ENCODE measurements at places on chromosomes 11 and 22.
A peak's percentile ranks its signal among the peaks of the same experiment; 100 is the strongest.

DNA sequence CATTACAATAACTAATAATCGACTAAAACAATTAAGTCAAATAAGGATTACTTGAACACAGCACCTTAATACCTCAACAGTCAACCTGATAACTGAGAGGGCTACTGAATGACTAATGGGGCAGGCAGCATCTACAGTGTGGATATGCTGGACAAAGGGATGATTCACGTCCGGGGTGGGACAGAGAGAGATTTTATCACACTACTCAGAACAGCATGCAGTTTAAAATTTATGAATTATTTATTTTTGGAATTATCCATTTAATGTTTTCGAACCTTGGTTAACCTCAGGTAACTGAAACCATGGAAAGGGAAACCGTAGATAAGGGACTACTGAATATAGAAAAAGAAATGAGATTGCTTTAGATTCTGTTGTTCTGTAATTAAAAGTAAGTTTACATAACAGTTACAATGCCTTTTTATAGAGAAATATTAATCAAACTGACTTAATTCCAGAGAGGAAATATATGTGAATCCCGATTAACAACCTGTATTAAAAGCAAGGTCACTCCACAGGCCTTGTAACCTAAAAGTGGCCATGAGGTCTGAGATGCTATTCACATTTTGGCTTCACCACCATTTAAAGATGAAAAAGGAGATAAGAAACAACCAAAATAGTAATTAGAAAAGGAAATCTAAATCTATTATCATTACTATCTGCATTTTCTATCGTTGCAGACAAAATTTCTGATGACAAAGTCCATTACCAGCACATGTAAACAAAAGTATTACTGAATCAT lies 119.0 kb upstream of the TP53AIP1 start:
- DNase-seq, result no peak

DNA sequence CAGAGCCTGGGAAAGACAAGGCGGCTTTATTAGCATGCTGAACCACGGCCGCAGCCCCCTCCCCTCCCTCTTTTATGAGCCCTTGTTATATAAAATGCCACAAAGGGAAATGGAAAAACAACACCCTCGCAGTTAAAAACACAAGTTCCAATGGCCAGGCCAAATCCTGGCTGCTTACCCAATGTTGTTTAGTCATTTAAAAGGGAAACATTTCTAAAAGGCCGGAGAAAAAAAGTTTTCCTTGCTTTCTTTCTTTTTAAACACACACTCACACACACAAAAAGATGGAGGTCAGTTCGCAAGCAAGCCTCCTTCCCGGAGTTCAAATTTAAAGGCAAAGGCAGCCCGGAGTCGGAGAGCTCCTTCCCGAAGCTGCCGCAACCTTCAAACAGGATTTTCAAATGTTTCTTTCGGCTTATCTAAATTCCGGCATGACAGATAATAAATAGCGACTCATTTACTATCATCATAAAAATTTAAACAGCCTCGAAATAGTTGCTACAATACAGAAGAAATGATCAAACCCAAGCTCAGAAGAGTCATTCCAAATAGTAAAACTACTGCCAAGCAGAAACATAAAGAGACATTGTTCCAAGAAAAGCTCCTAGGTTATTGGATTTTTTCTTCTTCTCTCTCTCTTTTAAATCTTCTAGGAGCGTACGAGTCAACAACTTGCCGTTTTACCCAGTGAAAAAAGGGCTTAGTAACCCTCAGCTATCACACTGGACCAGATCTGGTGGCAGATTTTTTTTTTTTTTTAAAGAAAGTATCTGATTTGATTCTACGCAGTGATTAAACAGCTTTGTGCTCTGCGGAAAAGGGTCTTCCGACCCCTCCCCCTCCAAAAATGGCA lies 3.5 kb downstream of the PHF21B start:
- DNase-seq, result no peak

DNA sequence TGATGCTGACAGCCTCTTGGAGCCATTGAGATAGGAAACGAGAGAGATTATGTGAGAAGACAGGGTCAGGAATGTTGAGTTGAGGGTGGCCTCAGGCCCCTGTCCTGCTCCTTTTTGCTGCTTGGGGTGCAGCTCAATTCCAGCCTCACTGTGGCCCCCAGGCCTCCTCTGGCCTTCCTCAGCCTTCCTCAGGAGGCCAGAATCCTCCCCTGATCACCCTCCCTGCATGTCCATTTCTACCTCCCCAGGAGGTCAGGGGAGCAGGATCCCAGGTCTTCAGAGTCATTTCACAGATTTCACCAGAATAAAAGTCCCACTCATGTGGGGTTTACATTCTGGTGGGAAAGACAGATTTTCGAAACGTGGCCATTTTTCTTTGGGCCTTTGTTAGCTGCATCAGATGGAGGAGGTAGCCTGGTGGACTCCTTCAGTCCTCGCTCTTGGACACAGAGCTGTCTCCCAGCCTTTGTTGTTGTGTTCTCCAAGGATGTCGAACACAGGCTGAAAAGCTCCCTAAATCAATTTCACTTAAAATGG lies 2.2 kb upstream of the KCNQ1OT1 start:
- no peak for DNase-seq

DNA sequence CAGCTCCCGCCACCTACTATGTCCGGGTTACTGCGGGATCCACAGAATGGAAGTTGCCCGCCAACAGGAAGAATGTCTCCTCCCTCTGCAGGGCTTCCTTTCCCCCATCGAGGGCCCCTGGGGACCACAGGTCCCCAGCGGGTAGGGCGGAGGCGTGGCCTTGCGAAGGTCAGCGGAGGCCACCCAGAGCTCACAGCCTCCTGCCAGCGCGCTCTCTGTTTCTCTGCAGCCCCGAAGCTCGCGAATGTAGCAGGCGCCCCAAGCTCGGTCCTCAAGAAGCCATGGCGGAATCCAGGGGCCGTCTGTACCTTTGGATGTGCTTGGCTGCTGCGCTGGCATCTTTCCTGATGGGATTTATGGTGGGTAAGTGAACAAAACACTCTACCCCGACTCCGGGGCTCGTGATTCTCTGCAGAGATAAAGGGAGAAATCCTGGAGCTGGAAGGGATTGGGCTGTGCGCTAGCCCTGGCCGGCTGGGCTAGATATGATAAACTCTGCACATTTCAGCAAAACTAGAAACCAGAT lies at the start of gene NAALAD2:
TSS of gene NAALAD2 (plus strand) at position 186 of the 526 bp plus-strand sequence. CDS start at position 282, 96 bp downstream.
- no peak for DNase-seq

DNA sequence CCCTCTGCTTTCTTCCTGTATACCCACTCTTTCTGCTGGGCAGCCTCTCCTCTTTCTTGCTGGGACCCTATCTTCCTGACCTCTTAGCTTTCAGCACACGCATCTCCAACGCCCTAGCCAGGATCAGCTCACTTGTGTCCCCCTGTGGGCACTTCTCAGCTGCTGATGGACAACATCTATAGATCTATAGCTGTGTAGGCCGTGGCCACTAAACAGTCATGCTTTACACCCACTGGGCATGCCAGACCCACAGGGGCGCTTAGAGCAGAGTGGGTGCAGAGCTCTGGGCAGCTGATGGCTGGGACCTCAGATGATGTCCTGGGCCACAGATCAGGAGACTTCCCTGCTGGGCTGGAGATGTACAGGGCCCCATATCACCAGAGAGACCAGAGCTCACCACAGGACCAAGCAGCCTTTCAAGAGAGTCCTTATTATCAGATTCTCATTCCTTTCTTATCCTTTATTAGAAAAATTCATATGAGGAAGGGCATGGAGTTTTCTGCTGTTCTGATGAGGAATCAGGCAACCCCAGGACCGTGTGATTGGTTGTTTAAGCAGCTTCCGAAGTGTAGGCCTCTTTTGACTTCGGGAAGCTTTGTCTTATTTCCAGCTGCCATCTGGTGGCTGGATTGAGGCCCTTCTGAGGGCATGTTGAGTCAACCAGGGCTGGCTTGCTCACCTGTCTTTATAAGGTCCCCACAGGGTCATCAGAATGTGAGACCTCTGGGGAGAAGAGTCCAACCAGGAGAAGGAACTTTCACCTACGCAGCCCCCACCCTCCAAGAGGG lies 60.5 kb downstream of the OSBP2 start:
- DNase-seq, result peak; percentile 40

DNA sequence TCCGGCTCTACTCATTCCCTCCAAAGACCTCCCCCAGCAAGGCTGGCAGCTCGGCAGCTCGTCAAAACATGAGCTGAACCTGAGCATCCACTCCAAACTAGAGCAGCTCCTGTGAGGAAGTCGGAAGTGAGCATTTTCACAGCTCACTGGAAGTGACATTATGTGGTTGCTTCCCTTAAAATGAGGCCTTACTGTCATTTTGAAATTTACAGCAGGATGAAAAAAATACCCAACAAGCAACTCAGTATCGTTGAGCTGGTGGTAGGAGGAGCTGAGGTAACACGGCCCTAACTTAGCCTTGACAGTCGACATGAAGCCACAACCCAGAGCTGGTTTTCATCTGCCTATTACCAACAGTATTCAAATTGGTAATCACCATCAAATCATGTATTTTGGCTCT lies 38.0 kb upstream of the ARFGAP3 start:
- DNase-seq, result no peak

DNA sequence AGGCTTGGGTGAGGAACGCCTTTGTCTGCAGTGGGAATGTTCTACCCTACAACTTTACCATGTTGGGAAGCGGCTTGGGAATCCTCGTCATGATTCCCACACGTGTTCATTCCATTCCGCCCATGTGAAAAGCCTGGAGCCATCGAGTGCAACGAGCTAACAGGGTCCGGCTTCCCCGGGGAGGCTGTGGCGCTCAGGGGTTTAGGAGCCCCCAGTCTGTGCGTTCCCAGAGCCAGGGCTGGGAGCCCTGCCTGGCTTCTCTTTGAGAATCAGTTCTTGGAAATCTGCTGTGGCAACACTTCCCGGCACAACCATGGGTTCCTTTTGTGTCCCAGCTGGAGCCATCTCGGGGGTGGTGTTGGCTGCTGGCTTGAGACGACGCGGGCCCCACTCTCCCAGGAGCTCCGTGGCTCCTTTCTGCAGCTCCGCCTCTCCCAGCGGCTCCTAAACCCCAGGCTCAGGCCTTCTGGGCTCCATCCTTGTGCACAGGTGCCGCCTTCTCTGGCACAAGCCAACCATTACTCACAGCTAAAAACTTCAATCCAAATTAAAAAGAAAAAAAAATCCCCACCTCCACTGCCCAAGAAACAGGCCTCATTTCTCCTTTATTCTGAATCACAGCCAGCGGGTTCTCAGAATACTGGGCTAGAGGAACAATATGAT lies 18.7 kb upstream of the PPFIA1 start:
- no peak for DNase-seq
